ENCODE measurements at places on chromosomes 3 and 15.
A peak's percentile ranks its signal among the peaks of the same experiment; 100 is the strongest.

DNA sequence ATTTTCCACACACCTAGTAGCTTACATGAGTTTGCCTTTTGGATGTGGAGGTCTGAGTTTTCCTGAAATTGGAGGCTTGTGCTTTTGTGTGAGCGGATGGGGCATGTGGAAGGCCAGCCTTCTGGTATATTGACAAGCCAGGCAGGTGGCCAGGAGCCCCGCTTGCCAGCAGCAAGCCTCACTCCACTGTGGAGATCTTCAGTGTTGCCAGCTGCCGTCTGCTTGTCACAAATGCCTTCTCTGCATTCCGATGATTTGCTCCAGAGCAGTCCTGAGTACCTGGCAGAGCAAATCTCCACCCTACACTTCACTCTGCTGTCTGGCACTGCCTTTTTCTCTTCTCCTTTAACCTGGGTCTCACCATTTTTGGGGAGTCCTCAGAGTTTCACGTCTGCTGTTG lies 29.1 kb upstream of the CHST2 start:
- no peak for DNase-seq

- DNase-seq, result no peak
Observed at GRCh38 chr3:175868626-175869025, 1009.5 kb downstream of the NAALADL2 start.

GRCh38 chr3:165770781-165771180 lies 66.4 kb downstream of the BCHE start:
- no peak for DNase-seq

DNA sequence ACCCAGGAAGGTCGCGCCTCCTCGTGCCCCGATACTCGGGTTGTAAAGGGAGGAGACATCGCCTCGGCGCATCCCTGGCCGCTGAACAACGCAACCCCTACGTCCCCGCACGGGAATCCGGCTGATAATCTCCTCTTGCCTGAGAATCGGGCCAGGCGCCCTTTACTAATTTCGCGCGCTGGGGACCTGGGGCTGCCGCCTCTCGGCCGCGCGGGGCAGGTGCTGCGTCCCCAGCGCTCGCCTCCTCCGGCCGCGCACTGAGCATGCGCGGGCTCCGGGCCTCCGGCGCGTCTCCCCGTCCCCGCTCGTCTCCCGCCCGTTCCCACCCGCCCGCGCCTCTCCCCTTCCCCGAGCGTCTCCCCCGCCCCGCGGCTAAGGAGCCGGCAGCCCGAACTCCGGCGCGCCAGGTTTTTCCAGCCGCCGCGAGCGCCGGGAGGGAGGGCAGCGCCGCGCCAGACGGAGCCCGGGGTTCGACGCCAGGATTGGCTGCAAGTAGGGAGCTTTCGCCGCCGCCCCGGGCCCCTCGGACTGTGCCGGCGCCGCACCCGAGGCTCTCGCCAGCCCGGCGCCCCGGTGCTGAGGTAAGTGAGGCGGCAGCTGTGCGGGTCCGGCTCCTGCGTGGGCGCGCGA lies at the start of gene CNTN4:
Gene CNTN4 (plus strand): TSS at position 469 of the 630 bp plus-strand sequence.
- DNase-seq, result no peak

GRCh38 chr3:170869645-170870593 lies at the start of gene RPL22L1:
TSS of gene RPL22L1 (minus strand) at chr3:170870195. CDS start at chr3:170870167, 28 bp downstream.
- peak; percentile 85 for DNase-seq

DNA sequence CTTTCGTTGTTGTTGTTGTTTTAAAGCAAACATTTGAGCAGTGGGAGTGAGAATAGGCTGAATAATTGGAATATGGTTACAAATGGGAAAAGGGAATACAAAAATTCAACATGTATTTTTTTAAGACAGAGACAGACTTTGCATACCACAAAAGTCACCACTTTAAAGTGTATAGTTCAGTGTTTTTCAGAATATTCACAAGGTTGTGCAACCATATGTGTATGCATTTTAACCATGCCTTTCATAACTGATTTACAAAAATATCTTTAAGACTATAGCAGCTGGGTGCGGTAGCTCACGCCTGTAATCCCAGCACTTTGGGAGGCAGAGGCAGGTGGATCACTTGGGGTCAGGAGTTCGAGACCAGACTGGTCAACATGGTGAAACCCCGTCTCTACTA lies 41.3 kb downstream of the EHHADH start:
- DNase-seq, result no peak

GRCh38 chr15:44668921-44669320 lies 5.5 kb upstream of the SPG11 start:
- DNase-seq, result no peak

GRCh38 chr15:68416158-68416535 lies 15.8 kb downstream of the ITGA11 start:
- DNase-seq, result no peak

GRCh38 chr15:90203473-90203872 lies 2.3 kb downstream of the SEMA4B start:
- no peak for DNase-seq

GRCh38 chr3:138082085-138082991 lies 33.1 kb downstream of the DZIP1L start:
- no peak for DNase-seq

DNA sequence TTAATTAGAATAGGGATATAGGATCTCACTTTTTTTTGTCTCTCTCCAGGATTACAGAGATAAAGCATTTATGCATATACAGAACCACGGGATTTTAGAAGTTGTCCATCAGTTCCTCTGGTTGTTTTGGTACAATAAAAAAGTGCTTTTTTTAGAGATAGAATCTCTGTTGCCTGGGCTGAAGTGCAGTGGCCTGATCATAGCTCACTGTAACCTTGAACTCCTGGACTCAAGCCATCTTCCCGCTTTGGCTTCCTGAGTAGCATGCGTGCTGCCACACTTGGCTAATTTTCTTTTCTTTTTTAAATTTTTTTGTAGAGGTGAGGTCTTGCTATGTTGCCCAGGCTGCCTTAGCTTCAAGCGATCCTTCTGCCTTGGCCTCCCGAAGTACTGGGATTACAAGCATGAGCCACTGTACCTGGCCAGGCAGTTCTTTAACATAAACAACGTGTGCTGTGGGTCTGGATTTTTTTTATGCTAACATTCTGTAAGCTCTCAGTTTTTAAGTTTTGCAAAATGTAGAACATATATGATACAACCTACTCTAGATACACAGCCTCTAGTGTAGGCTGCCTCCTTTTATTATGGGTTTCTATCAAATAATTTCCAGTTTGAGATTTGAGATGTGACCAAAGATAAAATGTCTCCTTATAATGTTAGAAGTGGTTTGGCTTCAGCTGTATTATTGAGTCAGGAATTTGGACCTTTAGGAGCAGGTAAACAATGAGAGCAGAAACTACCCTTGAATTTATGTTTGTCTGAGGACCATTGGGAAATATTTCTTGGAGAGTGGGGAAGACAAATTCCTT lies 57.4 kb upstream of the ULK4 start:
- no peak for DNase-seq

- DNase-seq, result no peak
Observed at GRCh38 chr3:10758304-10759037, 57.6 kb upstream of the SLC6A11 start.

- DNase-seq, result no peak
Observed at GRCh38 chr15:52183562-52184173, 7.5 kb downstream of the GNB5 start.

DNA sequence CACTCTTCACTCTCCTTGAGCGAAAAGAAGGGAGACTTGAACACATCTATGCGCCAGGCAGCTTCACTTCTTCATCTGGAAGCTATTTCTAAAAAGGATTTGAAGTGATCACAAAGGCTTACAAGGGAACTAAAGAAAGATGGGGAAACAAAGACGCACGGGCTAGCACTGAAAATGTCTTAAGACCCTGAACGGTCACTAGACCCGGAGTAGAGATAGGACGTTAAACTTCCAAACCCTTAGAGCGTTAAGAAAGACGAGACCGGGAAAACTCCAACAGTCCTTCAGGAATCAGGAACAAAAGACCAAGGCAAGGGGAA lies 47.5 kb upstream of the EPHB3 start:
- DNase-seq, result no peak

- no peak for DNase-seq
Observed at GRCh38 chr15:98776607-98777281, 128.4 kb downstream of the IGF1R start.

GRCh38 chr3:105538483-105538882 lies 171.8 kb downstream of the ALCAM start:
- no peak for DNase-seq

GRCh38 chr15:27676647-27677046 lies 422.5 kb downstream of the OCA2 start:
- no peak for DNase-seq

- no peak for DNase-seq
Observed at GRCh38 chr3:56477646-56478045, 9.4 kb upstream of the ERC2 start.

DNA sequence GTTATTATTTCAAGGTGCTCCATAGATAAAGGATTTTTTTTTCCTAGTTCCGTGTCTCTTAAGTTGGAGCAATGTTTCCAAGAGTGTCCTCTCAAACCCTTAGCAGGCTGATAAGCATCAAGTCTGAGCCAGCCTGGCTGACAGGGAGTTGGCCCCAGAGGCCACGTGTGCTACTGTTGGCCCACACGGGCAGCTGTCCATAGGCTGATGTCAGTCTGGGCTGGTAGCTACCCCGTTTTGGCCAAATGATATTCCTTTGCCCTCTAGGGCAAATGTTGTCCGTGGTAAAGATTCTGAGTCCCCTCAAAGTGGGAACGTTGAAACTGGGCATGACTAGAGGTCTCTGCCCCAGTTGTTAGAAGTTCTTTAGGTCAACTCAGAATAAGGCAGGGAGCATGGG lies 99.4 kb downstream of the FLNB start:
- DNase-seq, result no peak

- DNase-seq, result no peak
Observed at GRCh38 chr3:104566054-104566453, 800.7 kb upstream of the ALCAM start.

DNA sequence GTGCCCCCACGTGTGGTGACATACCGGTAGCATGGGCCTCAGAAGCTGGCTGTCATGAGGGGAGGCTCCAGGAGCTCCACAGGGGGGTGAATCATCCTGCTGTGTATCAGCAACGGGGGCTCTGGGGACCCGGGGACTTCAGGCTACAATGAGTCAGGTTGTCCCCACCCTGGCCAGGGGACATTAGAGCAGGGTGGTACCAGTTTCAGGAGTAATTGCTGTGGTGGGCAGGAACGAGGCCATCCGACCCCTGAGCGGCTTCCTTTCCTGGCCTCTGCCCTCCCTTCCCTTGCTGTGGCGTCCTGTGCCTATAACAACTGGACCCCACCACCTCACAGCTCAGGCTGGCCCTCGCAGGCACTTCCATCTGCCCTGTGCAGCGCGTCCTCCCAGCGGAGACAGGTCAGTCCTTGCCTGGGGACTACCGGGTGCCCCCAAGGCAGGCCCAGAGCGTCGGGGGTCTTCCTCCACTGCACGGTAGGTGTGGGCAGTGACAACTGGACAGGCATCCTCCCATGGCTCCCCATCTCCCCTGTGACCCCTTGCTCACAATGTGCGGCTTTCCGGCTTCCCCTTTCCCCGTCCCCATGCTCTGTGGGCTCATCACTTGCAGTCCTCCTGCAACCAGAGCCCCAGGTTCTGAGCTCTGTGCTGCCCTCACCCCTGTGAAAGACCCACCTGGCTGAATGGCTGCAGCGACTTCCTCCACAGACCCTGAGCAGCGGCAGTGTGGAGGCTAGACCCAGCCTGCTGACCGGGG lies 57.0 kb downstream of the KLF15 start:
- DNase-seq, result no peak

DNA sequence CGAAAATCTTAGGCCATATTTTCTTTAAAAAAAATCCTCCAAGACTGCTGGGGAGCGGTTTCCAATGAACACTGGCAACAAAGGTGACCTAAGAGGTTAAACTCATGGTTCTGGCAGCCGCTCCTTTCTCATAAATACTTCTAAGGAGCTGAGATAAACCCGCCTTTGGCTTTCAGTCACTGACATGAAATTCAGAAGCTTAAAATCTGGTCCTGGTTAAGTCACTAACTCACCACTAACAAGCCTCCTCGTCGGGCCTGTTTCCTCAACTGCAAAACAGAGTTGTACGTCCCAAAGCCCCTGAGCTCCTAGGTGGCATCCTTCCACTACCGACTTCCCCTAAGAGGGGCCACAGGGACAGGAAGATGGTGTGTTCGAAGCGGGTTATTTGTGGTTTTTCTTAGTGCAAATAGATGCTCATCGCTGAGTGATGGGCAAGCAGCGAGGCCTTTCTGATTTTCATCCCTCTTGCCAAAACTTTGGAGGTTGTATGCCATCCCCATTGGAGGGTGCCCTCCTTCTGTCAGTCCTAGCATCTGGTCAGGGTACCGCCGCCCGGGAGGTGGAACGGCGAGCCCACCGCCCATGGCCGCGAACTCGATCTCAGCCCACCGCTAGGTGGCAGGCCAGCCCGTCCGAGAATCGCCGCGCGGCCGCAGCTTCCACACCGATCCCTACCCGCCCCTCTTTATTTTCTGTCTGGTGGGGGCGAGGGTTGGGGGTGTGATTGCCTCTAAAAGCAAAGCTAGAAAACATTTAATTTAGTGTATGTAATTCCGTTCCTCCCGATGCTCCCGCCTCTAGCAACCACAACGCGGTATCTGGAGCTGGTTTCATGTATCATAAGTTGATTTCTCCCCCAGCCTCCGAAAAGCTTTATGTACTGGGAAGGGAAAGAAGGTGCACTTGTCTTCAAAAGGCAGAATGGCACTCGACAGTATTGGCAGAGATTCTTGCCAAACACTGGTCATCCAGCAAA lies 4.6 kb downstream of the BCL6 start:
- peak; percentile 47 for DNase-seq

- DNase-seq, result no peak
Observed at GRCh38 chr15:65318870-65319356, 14.4 kb downstream of the RNU5B-1 start.

Measured in stimulated activated CD8-positive, alpha-beta memory T cell treated with anti-CD3 and anti-CD28 coated beads, Interleukin-15, amount 100 ng/mL, for 4 hours (primary cell).